ENCODE measurements at places on chromosomes 3 and 15.

DNA sequence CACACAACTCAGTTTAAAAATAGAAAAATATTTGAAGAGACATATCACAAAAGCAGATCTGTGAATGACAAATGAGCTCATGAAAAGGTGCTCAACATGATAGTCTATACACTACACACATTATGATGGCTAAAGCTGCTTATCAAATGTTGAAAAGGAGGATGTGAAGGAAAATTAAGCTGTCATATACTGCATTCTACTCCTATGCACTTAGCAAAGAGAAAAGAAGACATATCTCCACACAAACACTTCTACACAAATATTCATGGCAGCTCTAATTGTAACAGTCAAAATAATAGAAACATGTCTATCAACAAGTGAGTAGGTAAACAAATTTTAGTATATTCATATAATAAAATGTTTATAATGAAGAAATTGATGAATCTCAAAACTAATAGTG lies 540.5 kb downstream of the PLOD2 start:
- DNase-seq, result no peak

DNA sequence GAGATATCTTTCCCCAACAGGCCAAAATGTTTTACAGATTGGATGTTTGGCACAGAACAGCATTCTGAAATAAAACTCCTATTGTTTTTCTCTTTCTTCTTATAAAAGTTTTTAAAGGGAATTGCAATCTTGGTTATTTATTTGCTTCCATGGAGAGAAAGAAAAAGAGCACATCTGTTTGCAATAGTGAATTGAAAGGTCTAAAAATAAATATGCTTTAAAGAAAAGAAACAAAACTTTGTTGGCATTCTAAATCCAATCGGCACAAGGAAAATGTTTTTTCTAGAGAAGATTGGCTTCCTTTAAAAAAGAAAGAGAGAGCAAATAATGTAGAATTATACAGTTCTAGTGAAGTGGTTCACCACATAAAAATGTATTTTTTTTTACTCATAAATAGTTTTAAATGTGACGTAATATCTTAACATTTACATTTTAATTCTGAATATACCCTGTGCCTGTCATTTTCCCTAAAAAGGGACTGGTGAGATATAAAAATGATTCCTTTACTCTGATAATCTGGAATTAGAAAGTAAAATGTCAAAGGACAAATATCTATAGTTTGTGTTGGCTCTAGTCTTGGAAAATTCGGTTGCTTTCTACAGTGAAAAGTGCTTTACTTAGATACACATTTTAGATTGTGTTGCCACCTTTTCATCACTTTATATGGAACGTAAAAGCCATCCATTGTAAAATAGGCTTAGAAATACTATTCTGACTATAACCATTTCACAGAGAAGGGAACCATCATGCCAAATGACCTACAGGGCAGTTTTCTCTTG lies 257.4 kb upstream of the CBLB start:
- DNase-seq, result no peak

DNA sequence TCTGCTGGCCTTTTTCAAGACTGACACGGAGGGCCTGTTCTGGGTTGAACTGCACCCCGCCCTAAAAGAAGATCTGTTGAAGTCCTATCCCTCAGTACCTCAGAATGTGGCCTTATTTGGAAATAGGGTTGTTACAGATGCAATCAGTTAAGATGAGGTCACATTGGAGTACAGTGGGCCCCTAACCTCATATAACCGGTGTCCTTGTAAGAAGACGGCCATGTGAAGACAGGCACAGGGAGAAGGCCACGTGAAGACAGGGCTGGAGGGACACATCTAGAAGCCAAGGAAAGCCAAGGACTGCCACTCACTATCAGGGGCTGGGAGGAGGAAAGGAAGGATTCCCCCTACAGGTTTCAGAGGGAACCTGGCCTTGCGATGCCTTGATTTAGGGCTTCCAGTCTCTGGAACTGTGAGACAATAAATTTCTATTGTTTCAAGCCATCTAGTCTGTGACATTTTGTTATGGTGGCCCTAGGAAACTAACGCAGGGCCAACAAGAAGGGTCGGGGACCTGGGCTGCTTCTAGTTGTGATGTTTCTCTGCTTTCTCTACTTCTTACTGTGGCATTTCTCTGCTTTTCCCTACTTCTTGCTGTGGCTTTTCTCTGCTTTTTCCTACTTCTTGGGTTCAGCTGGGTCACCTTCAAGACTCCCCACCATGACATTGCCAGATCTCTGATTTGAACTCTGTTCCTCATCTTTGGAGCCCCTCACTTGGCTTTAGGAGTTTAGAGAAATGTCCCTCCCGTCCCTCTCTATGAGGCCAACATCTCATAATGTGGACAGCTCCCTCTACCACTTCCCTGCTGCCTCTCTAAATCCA lies 4.8 kb upstream of the CCDC174 start:
- no peak for DNase-seq

DNA sequence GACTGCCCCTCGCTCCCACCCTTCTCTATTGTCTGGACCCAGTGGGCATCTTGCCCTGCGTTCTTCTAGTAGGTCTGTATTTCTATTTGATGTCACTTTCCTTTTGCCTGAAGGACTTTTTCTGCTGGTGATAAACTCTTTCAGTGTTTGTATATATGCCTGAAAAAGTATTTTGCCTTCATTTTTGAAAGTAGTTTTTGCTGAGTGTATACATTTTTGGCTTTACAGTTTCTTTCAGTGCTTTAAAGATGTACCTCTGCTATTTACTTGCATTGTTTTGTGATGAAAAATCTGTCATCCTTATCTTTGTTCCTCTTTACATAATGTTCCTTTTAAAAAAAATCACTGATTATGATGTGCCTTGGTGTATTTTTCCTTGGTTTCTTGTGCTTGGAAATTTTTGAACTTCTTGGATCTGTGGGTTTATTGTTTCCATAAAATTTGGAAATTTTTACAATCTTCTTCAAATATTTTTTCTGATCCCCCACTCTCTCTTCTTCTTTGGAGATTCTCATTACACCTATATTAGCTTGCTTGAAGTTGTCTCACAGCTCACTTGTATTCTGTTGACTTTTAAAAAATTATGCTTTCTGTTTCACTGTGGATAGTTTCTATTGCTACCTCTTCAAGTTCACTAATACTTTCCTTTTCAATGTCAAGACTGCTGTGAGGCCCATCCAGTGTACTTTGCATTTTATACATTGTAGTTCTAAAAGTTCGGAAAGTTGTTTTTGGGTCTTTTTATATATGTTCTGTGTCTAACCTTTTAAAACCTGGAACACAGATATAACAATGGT lies 67.8 kb downstream of the RGMA start:
- DNase-seq, result no peak

DNA sequence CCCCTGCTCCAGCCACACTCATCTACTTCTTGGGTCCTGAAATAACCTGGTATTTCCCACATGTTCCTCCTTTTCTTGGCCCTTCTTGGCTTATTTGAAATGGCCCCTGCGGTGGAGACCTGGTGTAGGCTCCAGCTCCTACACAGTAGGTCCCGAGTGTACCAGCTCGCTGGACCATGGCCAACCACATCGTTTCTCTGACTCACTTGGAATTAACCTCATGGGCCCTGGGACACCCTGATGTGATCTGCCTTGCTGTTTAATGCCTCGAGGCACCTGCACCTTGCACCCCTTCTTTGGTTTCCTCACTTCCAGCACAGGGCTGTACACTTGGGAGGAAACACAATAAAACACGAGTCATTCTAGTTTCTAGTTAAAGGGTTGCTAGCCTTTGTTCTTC lies 60.3 kb downstream of the FEM1B start:
- no peak for DNase-seq

GRCh38 chr3:193655831-193656433 lies 62.9 kb downstream of the OPA1 start:
- no peak for DNase-seq

GRCh38 chr3:189419683-189420082 lies 211.5 kb upstream of the TP63 start:
- DNase-seq, result no peak

DNA sequence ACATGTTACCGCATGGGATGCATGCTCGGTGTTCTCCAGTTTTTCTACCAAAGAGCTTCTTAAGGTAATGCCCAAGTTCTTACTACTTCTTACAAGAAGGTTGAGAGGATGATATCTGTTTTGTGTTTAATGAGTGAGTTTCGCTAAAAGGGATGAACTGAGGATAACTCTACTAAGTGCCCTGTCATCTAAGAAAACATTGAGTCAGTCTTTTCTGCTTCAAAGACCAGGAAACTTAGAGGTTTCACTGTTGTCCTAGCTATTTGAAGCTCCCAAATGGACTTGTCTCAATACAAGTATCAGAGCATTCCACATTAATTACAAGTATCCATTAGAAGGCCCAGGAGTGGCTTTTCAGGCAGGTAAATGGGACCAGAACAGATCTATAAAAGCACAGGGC lies 296.2 kb downstream of the KBTBD8 start:
- no peak for DNase-seq

GRCh38 chr3:105233010-105233409 lies 133.7 kb upstream of the ALCAM start:
- DNase-seq, result no peak

- DNase-seq, result peak; percentile 90
Measured at GRCh38 chr15:73972984-73973682, 19.0 kb downstream of the STOML1 start.

- DNase-seq, result peak; percentile 40
Measured at GRCh38 chr15:85649372-85649771, 145.4 kb downstream of the KLHL25 start.

DNA sequence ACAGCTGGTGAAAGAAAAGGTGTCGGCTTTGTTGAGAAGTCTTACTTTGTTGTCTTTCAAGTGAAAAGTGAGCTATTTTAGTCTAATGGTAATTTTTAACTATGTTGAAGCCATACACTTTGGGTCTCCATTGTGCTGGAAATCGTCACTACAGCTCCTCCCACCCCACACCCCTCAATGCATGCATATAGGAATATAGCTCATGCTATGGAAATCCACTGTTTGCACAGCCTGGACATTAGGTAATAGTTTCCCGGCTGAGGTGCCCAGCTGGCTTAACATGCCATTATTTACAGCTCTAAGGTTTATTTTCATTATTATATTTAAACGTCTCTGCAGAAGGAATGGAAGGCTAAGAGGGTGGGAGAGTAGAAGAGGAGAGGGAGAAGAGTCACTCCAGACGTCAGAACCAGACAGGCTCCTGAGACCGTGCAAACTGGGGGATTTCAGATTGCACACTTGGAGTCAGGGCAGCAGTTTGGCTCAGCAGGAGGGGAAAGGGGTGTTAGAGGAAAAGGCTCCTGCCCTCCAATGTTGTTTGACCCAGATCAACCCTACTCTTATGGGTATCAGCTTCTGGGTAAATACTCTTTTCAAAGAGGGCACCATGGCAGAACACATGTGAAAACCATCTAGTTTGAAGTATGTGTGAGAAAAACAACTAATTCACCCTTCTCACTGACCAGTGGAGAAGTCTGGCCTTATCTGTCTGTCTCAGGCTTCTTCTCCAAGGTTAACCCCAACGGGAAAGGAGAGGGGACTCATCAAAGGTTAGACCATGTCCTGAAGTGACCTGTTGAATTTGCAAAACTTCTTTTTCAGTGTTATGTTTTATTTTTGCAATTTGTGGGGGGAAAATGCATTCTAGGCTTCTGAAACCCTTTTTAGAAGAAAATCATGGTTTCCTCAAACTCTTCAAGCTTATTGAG lies 218.7 kb upstream of the CTDSPL start:
- no peak for DNase-seq

GRCh38 chr3:61192222-61192621 lies 59.0 kb downstream of the FHIT start:
- DNase-seq, result no peak

DNA sequence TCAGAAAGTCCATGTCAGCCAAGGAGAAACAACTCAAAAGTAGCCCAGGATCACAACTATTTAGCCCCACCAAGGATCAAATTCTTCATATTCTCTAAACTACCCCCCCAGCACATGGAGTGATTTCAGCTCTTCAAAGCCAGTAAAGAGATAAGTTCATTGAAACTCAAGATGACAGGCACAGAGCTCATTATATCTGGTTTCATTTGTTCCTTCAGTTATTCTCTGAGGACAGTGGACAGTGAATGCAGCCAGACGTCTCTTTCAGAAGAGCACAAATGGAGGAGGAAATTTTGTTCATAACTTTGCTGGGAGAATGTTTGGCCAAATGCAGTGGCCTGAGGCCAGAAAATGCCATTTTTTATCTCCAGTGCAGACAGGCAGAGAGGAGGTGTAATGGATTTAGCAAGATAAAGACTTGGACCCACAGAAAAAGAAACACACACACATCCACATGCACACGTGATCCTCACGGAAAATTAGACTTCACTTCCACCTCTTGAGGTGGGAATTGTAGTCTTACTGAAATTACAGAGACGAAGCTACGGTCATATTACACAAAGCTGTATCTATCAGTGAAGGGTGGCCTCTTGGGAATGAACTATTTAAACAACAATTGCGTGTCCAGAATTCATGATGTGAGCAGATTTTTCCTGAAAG lies 64.6 kb downstream of the HES1 start:
- DNase-seq, result no peak

- no peak for DNase-seq
Measured at GRCh38 chr3:77746048-77746447, 706.1 kb downstream of the ROBO2 start.

- no peak for DNase-seq
Measured at GRCh38 chr3:65030847-65031463, 343.2 kb upstream of the ADAMTS9 start.

DNA sequence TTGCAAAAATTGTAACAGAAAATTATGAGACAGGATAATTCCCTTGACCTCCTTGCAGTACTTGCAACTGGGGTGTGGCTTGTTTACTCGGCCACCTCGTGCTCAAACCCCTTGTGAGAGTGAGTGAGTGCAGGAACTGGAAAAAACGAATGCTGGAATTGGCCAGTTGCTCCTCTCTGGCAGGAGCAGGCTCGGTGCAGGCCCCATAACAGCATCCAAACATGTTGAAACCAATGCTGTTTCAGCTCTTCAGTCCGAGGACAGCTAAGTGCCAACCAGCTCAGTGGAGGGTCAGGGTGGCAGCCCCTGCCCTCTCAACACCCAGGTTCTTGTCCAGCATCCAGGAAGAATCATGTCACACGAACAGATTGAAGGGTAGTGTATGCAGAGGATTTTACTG lies 36.9 kb downstream of the METTL6 start:
- no peak for DNase-seq

DNA sequence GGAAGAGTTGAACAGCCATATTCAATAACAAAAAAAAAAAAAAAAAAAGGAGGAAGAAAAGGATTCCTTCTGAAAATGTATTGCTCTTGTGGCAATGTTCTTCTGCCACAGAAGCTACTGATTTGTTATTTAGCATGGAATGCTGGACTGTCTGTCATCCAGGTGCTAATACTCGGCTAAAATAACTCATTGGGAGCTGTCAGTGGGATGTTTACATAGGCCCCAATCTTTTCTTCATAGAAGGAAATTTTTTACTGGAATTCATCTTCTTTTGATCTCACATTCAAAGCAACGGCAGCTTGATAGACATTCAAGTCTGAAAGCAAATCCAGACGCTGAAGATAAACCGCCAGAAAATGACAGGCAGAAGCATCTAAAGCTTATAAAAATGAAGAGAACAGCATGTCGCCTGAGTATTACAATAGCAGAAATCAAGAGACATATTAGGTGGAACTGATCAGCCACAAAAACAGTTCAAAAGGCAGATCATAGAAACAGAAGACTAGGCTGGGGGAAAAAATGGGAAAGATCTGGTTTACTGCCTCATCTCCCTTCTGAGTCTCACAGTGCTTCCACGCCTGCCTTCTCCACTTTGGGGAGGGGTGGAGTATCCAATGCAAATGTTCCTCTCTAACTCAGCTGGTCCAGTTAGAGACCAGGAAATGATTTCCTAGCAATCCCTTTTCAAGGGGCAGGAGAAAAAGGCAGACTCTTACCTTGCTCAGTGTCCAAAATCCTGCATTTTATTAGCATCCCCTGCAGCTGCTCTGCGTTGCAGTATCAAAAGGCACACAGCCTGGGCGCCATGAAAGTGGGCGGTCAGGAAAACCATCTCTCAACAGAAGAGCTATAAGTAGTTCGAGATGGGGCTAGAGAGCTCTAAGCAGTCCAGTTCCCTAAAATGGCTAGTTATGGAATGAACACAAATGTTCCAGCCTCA lies 451.9 kb downstream of the FOXP1 start:
- no peak for DNase-seq

All from NAMALWA (cell line).